Coronary artery (tissue), 2 donors: ENCODE measurements at places on chromosomes 6 and 20.

DNA sequence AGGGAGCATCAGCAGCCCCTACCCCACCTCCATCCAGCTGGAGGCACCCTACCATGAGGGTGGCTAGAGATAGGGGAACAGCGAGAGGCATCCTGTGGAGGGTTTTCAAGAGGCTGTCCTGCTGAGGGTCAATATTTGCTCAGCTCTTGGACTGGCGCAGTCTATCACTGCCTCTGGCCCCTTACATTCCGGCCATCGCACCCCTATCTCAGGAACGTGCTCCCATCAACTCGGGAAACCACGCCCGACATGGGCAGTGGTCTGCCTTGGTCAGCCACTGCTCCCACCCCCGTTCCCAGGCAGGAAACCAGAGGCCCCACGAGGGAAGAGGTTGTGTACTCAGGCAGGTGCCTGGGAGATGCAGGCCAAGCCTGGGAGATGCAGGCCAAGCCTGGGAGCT, 57.9 kb downstream of the VEGFA start:
- DNase-seq: no peak

DNA sequence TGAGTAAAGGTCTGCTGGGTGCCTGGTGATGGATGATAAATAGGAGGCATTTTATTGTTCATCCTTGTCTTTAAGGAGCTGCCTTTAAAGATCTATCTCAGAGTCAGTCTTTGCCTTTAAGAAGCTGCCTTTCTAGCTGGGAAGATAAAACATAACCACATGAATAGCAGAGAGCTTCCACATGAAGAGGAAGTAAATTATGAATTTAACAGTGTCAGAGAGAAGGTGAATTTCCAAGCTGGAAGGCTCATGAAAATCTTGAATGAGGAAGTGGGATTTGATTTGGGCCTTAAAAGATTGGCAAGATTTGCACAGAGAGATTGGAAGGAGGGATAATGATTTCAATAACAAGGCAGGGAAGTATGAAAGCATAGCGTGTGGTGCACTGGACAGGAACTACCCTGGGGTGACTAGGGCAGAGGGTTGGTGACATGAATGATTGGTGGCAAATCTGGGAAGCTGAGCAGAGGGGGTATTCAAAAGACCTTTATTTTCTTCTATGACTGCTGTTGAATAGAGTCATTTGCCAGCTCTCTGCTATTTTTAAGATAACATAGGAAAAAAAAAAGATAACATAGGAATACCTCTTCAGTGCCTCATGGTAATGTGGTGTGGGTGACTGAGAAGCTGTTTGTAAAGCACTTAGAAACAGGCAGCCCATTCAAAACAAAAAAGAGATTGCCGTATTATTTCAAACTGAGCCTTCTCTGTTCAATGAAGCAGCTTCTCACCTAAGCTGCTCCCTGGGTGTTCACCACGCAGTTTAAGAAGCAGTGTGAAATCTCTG, 591.6 kb downstream of the PKHD1 start:
- DNase-seq: no peak

DNA sequence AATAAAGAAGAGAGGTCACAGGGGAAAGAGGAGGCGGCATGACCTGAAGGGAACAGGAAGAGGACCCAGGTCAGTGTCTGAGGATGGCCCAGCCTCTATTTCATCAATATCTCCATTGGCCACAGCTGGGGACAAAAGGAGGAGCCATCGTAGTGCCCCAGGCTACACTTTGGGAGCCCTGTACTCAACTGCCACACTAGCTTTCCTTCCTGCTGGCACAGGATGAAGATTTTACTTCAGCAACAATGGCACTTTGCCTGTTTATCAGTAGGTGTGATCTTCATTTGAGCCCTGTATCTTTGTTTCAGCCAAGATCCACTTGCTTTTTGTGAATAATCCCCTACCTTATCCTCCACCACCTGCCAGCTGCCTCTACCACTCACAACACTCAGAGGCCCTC, 35.4 kb upstream of the RCAN2 start:
- no peak for DNase-seq

GRCh38 chr6:46203391-46204177, 32.8 kb upstream of the ENPP5 start:
- DNase-seq: no peak

DNA sequence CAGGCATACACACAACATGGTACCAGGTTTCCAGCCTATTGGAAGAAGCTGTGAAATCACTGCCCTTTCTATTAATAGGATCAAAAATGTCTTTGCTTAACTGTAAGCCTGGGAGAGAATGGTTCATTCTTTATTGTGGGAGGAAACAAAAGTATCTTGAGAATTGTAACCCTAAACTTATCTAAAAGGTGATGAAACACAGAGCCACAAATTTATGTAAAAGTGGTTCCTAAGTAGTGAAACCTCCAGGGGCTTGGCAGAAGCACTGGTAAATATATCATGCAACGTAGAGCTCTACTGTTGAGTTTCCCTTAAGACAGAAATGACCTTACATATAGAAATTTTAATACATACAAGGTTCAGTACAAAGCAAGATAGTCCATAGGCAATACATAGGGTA, 17.2 kb upstream of the NOX3 start:
- DNase-seq: no peak

DNA sequence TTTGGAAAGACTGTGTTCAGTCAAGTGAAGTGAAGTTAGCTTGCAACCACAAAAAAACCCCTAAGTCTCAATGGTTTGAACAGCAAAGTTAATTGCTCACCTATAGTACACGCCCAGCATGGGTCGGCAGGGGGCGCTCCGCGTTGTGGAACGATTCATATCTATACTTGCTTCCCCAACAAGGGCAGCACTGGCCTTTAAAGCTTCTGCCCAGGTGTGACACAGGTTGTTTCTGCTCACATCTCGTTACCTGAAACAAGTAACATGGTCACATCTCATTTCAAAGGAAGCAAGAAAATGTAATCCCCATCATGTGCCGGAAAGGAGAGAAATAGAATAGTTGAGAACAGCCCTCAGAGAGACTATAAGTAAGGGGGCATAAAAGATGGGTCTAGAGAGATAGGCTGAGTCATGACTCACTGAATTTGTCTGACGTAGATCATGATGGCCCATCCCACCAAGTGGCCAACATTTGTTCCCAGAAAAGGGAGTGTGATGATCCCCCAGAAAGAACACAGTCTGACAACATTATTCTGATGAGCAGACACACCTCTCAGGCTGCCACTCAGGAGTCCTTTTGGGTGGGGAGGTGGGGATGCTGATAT, 29.0 kb downstream of the HNF4A start:
- no peak for DNase-seq

- DNase-seq: no peak
Observed at GRCh38 chr6:56798163-56798562, 155.5 kb upstream of the DST start.

DNA sequence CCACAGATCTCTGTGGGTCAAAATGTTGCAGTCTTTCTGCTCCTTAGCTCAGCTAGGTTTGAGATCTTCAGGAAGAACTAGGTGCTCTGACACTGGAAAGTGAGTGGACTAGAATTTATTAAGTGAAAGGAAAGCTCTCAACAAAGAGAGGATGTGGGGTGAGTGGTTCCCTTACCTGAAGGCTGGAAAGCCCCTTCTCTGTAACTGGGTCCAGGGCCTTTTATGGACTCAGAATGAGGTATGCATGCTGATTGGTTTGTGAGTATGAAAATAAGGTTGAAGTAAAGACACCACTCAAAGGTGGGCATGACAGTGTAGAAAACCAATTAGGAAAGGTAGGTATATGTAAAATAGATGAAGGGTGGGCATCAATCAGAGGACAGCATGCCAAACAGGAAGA, 485.5 kb downstream of the CD109 start:
- no peak for DNase-seq

DNA sequence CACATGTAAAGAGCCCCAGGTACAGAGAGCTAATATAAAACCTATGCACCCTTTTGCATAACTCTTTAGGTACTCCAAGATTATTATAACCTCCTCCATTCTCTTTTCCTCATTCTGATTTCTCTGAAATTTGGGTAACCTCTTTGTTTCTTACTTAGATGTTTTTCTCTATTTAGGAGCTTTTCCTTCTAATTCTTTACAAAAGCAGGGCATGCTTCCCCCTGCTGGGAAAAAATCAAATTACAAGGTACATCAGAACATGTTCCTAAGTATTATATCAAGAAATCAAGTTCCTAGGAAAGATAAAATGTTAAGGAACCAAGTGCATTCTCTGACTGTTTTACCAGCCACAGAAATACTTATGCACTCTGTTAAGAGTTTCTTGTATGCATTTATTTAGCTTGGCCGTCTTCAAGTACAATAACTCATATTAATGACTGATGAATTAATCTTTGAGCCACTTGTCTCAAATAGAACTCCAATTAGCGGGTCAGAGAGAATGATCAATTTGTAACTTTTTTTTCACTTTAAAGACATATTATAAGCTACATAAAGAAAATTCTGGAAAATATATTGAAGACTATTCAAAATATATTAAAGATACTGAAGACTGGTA, 2.1 kb downstream of the KHDRBS2 start:
- DNase-seq: no peak

DNA sequence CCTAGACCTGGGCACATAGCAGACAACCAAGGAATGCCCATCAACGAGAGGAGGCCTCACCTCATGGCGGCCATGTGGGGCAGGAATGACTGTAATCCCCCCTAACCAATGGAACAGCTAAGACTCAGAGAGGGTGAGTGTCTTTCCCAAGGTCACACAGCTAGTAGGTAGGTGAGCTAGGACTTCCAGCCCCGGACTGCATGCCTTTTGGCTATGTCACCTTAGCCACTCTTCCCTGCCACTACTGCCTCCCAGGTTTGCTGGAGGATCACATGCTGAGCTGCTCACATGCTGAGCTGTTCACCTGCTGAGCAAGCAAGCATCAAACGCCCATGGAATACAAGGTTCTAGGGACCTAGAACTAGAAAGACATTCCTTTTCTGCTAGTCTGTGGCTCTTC, 188.5 kb upstream of the PMEPA1 start:
- no peak for DNase-seq

GRCh38 chr6:741410-742339, 48.7 kb upstream of the EXOC2 start:
- no peak for DNase-seq

GRCh38 chr20:48690888-48691287, 136.9 kb downstream of the PREX1 start:
- DNase-seq: no peak

GRCh38 chr6:163352011-163352685, 62.4 kb upstream of the QKI start:
- DNase-seq: no peak

DNA sequence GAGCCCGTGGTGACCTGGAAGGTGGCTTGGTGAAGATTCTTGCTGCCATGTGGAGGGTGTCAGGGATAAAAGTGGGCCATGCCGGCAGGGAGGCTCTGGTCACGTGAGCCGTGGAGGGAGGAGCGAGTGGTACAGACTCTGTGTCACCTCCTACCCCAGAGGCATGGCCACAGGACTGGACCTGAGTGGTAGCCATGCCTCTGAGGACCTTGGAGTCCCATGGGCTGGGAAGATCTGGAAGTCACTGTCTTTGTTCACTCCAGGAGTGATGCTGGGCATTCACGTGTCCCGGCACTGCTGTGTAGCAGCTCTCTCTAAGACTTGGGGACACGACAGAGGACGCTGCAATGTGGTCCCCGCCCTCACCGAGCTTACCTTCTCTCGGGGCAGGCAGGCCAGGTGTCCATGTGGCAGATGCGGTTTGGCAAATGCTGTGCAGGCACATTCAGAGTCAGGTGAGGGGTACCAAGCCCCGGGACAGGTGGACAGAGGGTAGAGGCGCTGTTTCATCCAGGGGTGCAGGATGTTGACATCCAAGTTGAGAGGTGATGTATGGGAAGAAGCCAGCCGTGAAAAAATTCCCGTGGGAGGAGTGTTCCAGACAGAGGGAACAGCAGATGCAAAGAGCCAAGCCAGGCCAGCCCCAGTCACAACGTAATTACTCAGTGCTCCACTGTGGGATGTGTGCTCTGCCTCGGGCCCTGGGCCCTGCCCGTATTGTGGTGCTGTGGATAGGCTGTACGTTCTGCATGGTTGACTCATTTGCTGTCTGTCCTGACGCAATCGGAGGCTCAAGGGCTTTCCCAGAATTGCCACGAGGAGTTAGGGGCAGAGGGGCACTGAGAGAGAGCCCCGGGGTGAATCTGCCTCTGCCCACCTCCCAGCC, 307.8 kb downstream of the TAF4 start:
- no peak for DNase-seq

- no peak for DNase-seq
Observed at GRCh38 chr6:169841907-169842606, 90.6 kb downstream of the ERMARD start.

GRCh38 chr20:41456351-41456750, 89.7 kb upstream of the EMILIN3 start:
- DNase-seq: no peak

DNA sequence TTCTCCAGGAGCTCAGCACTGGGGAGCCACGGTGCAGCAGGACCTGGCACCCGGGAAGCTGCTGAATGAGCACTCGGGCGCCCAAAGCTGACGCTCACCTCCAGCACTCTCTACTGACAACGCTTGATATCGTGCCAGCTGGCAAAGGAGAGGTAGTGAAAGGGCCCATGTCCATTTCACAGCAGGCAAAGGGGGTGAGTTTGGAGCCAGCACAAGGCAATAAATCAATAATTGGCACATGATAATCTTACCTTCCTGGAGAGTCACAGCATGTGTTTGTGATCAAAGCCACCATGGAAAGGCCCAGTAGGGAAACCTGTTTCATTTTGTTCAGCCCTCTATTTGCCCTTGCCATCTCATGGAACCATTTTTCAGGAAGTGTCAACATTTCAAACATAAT, 23.3 kb upstream of the SMIM26 start:
- DNase-seq: no peak

DNA sequence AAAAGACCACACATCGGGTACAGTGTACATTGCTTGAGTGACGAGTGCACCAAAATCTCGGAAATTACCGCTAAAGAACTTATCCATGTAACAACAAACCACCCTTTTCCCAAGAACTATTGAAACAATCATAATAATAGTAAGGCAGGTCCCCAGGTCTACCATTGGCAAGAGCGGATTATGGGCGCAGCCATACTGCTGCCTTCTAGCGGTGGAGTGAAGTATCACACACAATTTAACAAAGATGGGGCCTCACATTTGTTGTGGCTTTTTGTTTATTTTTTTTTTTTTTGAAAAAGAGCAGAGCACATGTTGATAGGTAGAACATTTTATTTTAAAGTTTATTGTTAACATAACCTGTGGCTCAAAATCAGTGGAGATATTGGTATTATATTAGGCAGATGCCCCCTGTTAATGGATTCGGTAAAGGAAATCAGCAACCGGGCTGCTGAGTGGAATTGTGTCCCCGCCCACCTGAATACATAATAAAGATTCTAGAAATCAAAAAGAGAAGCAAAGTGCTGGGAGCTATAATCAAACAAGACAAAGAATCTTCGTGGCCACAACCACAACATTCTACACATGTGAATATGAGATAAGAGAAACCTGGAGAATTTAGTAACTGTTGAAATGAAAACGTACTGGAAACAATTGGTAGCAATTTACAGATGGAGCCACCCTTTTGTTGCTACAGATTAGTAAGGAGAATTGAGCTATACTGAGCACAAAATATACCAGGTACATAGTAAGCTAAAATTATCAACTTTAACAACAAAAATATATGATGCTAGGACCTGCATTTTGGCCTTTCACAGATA, 94.2 kb upstream of the EXOC2 start:
- DNase-seq: no peak

GRCh38 chr20:17807651-17808050, 107.9 kb downstream of the BANF2 start:
- DNase-seq: no peak

- DNase-seq: no peak
Observed at GRCh38 chr6:17672064-17672718, 34.5 kb downstream of the NUP153 start.
